ENCODE measurements at places on chromosomes 5 and 9. TPM values are rescaled to one million over a fixed set of nuclear protein-coding genes. Genes with fewer than 3 reads are reported as not detected.

GADD45G gene
- total RNA-seq: 3.7 TPM

- no peak for DNase-seq
Observed at GRCh38 chr9:26685818-26686217, 206.8 kb downstream of the CAAP1 start.

DNA sequence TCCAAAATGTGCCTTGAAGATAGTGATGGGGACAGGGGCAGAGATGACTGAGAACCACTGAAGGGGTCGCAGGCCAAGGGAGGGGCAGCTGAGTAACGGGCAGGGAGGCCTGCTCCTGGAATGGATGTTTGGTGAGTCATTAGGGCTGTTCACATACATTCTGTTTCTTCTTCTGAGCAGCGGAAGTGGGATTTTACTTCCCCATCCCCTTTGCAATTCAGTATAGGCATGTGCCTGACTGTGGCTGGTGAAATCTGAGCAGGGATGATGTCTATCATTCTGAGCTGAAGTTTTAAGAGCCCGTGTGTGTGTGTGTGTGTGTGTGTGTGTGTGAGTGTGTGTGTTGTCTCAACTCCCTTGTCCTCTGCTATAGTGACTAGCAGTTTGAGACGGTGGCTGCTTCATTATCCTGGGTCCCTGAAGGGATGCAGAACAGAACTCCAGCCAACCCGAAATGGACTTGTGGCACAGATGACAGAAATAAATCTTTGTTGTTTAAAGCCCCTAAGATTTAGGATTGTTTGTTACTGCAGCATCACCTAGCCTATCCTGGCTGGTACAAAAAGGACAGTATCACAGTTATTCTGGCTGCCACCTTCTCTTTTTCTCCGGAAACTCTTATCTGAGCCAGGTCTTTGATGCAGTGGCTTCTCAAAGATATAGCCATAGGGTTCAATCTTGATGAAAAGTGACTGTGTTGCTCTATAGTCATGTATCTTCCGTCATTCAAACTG, 29.2 kb upstream of the TGFBI start:
- DNase-seq: no peak

DNA sequence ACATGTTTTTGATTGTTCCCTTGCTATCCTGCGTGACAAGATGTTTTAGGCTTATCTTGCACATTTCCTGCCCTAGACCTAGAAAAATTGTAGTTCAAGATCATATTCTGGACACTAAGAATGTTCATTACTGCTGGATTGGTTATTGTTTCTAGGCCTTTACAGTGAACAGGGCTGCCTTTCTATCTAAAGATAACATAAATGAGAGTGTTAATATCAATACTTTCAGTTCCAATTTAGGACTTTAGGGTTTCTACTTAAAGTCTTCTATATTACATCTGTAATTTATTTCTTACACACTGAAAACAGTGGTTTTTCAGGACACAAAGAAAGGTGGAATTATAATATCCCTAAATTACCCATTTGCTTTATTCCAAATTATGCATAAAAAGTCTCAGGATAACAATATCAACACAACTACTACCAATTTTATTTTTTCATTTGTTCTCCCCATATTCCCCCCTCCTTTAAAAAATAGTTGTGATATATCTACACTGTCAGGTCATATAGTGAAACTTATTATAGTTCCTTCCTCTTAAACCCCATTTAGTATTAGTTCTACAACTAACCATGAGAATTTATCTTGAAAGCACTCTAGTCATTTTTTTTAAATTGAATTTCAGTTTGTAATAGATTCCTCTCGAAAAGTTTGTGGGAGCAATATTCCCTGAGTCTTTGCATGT, 293.9 kb upstream of the RIOK2 start:
- DNase-seq: no peak

OTULINL gene
- 3.3 TPM for total RNA-seq

AOPEP gene
- 12.1 TPM for total RNA-seq

DNA sequence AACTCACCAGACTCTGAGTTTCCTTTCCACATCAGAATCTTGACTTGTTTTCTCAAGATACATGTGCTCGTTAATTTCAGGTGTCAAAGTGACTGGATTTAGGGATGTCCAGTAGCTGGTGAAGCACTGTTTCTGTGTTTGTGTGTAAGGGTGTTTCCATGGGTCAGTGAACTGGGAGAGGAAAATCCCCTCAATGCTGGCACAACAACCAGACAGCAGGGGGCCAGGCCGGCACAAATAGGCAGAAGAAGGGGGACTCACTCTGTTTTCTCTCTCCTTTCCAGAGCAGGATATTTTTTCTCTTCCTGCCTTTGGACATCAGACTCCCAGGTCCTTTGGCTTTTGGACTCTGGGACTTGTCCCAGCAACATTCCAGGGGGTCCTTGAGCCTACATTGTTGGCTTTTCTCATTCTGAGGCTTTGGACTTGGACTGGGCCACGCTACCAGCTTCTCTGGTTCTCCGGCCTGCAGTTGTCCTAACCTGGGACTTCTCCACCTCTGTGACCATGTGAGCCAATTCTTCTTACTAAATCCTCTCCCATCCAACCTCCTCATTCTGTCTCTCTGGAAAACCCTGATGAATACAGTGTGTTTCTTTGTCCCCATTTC, 144.0 kb downstream of the CAAP1 start:
- no peak for DNase-seq

ROR2 gene
- 19.4 TPM for total RNA-seq

GRCh38 chr9:107480386-107480789, 9.2 kb downstream of the KLF4 start:
- DNase-seq: no peak

SLC27A6 gene
- total RNA-seq: 0.83 TPM

CENPK gene
- total RNA-seq: 42.4 TPM

GRCh38 chr9:115862021-115862420, 291.6 kb upstream of the PAPPA start:
- no peak for DNase-seq

- DNase-seq: no peak
Observed at GRCh38 chr5:133354323-133355185, 257.8 kb downstream of the FSTL4 start.

WDR38 gene
- total RNA-seq: not detected

- no peak for DNase-seq
Observed at GRCh38 chr5:10645146-10645545, 81.3 kb downstream of the ANKRD33B start.

NR6A1 gene
- total RNA-seq: 91.1 TPM

DNA sequence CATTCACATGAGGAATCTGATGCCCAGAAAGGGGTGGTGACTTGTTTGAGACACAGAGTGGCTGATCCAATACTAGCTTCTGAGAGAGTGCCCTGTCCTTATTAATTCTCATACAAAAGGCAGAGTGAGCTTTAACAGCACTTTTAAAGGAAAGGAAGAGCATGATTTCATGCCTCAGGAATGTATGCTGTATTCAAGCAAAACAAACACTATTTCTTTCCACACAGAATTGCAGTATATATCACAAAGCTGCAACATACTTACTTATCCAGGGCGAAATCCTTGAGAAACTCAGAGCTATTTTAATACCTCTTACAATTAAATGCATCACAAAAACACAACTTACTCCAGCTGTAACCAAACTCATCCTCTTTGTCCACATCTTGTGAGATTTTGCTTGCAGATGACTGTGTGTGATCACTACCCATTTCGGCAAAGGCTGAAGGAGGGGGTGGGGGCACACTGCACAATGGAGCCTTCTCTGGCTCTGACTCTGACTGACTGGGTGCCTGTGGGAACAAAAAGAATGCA, 139.8 kb downstream of the MPDZ start:
- DNase-seq: no peak

DND1 gene
- 0.85 TPM for total RNA-seq

DNA sequence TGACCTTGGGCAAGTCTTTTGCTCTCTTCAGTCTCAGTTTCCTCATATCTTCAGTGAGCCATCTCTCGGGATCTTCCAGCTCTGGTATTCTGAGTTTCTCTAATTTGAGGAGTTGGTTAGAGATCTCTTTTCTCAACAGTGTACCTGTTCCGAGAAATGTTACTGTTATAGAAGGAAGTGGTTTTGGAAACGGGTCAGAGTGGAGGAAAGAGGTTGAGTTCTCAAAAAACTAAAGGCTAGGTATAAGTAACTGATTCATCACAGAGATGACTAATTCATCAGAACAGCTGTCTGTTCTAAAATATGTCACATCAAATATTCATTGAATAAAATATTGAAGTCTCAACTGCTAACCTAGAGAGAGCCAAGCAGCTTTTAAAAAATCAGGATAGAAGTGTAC, 106.6 kb downstream of the PALM2AKAP2 start:
- DNase-seq: no peak

PCDHGB7 gene
- total RNA-seq: 4.4 TPM

TAF11L8 gene
- total RNA-seq: not detected

- DNase-seq: no peak
Observed at GRCh38 chr5:169429044-169429443, 128.1 kb upstream of the SLIT3 start.

GRCh38 chr5:123207852-123208251, 118.8 kb downstream of the PRDM6 start:
- DNase-seq: no peak

CCDC192 gene
- 1.1 TPM for total RNA-seq

DNA sequence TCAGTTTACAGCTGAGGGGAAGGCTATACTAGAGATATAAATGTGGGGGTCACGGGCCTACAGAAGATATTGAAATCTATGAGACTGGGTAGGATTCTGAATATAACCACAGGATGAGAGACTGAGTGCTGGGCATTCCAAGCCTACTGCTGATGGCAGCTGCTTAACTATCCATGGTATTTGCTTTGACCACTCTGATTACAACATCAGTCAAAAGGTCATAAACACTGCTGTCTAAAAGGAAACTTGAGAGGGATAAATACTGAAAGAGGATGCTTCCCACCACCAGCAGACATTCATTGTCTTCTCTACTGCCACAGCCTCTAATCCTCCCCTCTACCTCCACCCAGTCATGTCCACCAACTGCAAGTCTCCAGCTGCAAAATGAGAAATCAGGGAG, 3.8 kb downstream of the ZNF622 start:
- no peak for DNase-seq

CACNA1B gene
- 2.3 TPM for total RNA-seq

LECT2 gene
- not detected for total RNA-seq
